ENCODE measurements at places on chromosomes 7 and 10.

DNA sequence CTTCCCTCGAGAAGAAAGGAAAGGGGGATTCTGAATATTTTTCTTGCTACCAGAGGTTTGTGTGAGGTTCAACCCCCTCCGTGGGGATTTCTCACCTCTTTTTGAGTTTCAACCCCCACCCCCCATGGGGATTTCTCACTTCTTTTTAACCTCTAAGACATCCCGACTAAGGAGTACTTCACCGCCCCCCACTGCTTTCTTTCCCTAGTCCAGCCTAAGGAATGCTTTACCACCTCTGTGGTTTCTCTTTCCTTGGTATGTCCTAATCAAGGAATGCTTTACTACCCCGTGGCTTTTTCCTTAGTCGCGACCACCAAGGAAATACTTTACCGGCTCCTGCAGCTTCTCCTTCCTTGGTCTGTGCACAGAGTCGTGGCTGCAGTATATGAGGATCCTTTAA lies 149.4 kb downstream of the LYZL1 start:
- H3K4me1 ChIP-seq: peaks cover 3% of the 10 kb centered on the region
- H3K27ac ChIP-seq: no peak overlapping the region
- H3K36me3 ChIP-seq: peaks cover 27% of the 10 kb centered on the region
- H3K27me3 ChIP-seq: no peaks in the 10 kb centered on the region
- no peak for DNase-seq

DNA sequence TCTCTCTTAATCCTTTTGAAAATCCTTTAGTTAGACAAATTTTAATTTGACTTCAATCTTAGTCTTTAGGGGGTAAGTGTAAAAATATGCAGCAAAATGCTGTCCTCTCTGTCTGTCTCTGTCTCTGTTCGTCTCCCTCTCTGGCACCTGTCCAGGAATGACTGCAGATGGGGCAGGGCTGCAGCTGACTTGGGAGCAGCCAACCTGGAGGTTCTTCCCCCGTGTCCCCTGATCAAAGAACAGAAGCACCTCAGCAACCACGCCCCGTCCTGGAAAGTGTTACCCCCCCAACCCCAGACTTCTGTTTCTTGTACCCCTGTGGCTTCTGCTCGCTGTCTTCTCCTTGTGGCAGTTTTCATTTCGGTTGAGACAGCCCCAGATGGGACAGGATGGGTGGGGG lies 141.6 kb upstream of the NPS start:
- H3K27ac ChIP-seq: no peak overlapping the region
- no peaks in the 10 kb centered on the region for H3K4me1 ChIP-seq
- no peak for DNase-seq
- no peaks in the 10 kb centered on the region for H3K36me3 ChIP-seq

DNA sequence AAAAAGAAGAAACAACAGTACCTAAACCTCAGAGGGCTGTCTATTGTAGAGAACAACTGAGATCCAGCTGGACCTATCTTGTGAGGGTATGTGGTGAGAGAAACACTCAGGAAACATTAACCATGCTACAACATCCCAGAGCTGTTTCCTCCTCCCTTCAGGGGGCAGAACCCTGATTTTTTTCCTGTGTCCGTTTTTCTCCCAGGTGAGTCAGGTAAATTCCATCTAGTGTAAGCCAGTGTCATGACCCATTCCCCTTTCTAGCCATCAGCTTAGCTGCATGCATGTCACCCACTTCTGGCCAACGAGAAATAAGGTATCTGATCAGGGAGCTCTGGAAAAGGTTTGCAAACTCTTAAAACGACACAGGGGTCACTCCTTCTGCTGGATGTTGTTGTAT lies 103.8 kb downstream of the DNMBP start:
- DNase-seq: no peak
- no peaks in the 10 kb centered on the region for H3K36me3 ChIP-seq
- H3K27me3 ChIP-seq: no peaks in the 10 kb centered on the region
- H3K27ac ChIP-seq: no peak overlapping the region
- no peak overlapping the region for H3K4me3 ChIP-seq

DNA sequence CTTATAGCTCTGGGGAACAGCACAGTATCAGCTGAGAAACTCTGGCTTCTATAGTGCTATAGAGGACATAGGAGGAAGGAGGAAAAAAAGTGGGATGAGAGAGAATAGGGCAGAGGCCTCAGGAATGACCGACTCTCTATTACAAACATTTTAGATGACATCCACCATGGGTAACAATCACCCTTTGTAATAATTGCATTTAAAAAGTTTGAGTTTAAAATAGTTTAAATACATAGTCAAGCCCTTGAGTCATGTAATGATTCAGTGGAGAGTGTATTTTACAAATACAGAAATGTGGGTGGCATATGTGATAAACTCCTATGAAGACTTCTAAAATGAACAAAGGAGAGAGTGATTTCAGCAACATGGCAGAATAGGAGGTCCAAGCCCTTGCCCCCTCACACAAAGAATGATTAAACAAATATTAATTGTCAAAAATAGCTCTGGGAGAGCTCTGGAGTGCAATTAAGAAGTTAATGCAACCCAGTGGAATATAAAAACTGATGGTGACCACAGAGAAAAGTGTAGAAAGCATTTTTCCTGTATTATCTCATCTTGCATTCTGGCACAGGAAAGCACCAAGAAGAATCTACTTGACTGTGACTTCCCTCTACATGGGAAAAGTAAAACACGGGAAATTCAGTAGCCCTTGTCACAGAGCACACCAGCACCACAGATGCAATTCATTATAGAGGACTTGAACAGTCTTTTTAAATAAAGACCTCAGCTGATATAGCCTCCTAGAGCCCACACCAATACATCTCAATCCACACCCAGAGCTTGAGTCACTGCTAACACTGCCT lies 569.0 kb upstream of the SORCS1 start:
- no peak overlapping the region for H3K27ac ChIP-seq
- no peaks in the 10 kb centered on the region for H3K36me3 ChIP-seq
- H3K27me3 ChIP-seq: no peaks in the 10 kb centered on the region

- no peak overlapping the region for H3K4me3 ChIP-seq
- H3K36me3 ChIP-seq: no peaks in the 10 kb centered on the region
- no peak overlapping the region for H3K27ac ChIP-seq
- H3K4me1 ChIP-seq: peaks cover 1% of the 10 kb centered on the region
- H3K27me3 ChIP-seq: peaks cover 25% of the 10 kb centered on the region
Observed at GRCh38 chr7:55100544-55101327, 81.9 kb downstream of the EGFR start.

DNA sequence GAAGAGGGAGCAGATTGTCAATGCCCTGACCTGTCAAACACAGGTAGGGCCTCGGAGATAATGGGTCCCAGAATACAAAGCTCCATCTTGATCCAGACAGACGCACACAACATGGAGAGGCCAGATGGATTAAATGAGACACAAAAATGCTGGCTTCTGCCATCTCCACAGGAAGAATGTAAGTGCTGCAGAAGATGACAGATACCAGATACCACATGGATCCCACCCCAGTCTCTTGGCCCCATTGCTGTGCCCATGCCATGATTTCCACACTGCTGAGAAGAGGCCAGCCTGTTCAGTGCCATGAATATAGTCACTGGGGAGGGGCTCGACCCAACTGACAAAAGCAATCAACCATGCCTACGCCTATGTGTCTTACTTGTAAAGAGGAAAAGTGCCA lies 487.9 kb downstream of the PARD3 start:
- no peaks in the 10 kb centered on the region for H3K27me3 ChIP-seq
- no peaks in the 10 kb centered on the region for H3K36me3 ChIP-seq
- no peak for DNase-seq
- H3K4me1 ChIP-seq: no peaks in the 10 kb centered on the region
- H3K27ac ChIP-seq: no peak overlapping the region
- H3K4me3 ChIP-seq: no peak overlapping the region

GRCh38 chr10:35493196-35494118 lies 111.7 kb upstream of the GJD4 start:
- H3K36me3 ChIP-seq: no peaks in the 10 kb centered on the region
- no peak for DNase-seq
- H3K4me3 ChIP-seq: no peak overlapping the region
- H3K4me1 ChIP-seq: peaks cover 14% of the 10 kb centered on the region
- H3K27me3 ChIP-seq: no peaks in the 10 kb centered on the region
- H3K27ac ChIP-seq: no peak overlapping the region

DNA sequence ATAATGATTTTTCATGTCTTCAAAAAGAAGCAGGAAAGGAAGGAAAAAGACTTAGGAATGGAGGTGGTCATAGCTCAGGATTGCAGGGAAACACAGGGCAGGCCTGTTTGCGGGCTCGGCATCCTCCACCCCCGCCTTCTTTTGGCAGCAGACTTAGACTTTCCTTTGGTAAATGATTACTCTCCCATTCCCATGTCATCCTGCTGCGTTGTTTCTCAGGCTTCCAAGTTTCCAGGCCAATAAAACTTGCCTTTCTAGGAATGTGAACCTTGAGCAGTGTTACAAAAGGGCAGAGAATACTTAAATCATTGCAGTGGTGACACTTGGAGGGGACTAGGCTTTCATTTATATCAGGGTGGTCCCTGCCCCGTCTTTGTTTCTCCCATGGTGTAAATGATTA lies 34.0 kb upstream of the DGKB start:
- H3K4me3 ChIP-seq: no peak overlapping the region
- no peak for DNase-seq
- H3K27ac ChIP-seq: no peak overlapping the region
- no peaks in the 10 kb centered on the region for H3K27me3 ChIP-seq

- H3K36me3 ChIP-seq: no peaks in the 10 kb centered on the region
- no peak for DNase-seq
- H3K27me3 ChIP-seq: peaks cover 16% of the 10 kb centered on the region
Observed at GRCh38 chr7:140655511-140656408, 15.1 kb upstream of the DENND2A start.

DNA sequence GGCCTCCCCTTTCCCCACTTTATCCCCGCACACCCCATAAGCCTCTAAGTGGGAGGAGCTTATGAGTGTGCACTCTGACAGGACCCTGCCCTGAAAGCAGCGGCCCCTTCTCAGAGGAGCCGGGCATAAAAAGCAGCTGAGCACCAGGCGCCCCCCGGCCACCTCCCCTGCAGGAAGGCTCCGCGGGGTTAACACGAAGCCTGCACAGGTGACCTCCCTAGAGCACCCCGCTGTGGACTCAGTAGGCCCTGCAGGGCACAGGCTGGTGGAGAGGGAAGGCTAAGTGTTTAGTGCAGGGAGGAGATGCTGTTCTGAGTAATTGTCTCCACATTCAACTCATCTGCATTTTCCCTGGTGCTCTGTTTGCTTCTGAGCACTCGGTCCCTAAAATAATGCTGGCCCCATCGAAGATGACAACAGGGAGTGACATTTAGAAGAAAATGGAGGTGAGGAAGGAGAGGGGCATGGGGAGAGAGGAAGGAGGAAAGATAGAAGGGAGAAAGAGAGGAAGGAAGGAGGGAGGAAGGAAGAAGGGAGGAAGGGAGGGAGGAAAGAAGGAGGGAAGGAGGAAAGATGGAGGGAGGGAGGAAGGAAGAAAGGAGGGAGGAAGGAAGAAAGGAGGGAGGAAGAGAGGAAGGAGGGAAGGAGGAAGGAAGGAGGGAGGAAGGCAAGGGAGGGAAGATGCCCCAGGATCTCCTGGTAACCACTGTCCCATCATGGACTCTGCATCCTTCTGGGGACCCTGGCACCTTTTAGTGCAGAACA lies 25.4 kb upstream of the CNPY1 start:
- no peak for DNase-seq
- H3K27ac ChIP-seq: no peak overlapping the region
- H3K27me3 ChIP-seq: peaks cover 9% of the 10 kb centered on the region
- H3K4me3 ChIP-seq: no peak overlapping the region

DNA sequence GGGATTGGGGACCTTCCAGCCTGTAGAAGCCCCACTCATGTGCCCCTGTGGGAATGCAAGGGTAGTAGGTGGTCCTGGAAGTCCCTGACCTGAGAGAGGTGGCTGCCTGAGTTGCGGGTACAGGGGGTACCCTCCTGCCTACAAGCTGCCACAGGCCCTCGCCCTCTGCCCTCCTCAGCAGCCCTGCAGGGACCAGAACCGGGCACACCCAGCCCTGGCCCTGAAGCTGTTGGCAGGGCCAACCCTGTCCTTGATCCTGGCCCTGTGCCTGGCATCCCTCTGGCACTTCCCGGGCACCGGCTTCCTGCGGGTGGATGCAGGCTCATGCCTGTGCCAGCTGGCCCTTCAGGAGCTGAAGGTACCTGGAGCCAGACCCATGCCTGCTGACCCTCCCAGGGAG lies 54.9 kb upstream of the ELN start:
- no peak for DNase-seq
- peaks cover 3% of the 10 kb centered on the region for H3K4me1 ChIP-seq
- H3K27me3 ChIP-seq: no peaks in the 10 kb centered on the region
- no peaks in the 10 kb centered on the region for H3K36me3 ChIP-seq

GRCh38 chr7:47249361-47249760 lies 332.6 kb downstream of the TNS3 start:
- no peak overlapping the region for H3K4me3 ChIP-seq
- H3K27ac ChIP-seq: no peak overlapping the region
- peaks cover 13% of the 10 kb centered on the region for H3K27me3 ChIP-seq
- DNase-seq: no peak

- H3K4me3 ChIP-seq: no peak overlapping the region
- H3K4me1 ChIP-seq: no peaks in the 10 kb centered on the region
- H3K27ac ChIP-seq: no peak overlapping the region
- H3K27me3 ChIP-seq: no peaks in the 10 kb centered on the region
- H3K36me3 ChIP-seq: peaks cover 64% of the 10 kb centered on the region
Observed at GRCh38 chr7:36630112-36630650, 94.1 kb downstream of the AOAH start.

DNA sequence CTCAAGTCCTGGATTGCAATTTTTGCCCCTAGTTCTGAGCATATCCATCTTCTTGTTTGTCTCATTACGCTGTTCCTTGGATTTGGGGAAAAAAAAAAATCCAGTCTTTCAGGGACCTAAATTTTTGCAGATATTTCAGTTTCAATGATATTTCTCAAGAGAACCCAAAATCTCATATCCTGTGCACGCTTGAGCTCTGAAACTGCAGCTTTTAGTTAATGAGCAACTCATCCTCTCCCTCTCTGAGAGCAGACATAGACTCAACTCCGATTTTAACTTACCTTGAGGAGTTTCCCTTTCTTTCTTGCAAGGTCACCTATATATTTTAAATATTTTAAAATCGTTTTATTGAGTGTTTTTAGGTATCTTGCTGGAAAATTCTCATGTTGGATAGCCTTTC lies 200.3 kb downstream of the GALNT17 start:
- DNase-seq: no peak
- no peaks in the 10 kb centered on the region for H3K4me1 ChIP-seq
- H3K27me3 ChIP-seq: no peaks in the 10 kb centered on the region
- H3K27ac ChIP-seq: no peak overlapping the region

- H3K36me3 ChIP-seq: no peaks in the 10 kb centered on the region
- H3K4me3 ChIP-seq: no peak overlapping the region
- H3K27ac ChIP-seq: no peak overlapping the region
- H3K27me3 ChIP-seq: peaks cover 39% of the 10 kb centered on the region
- H3K4me1 ChIP-seq: peaks cover 17% of the 10 kb centered on the region
Observed at GRCh38 chr10:33327751-33328150, 6.7 kb downstream of the NRP1 start.

- no peak overlapping the region for H3K27ac ChIP-seq
- no peaks in the 10 kb centered on the region for H3K27me3 ChIP-seq
- no peak for DNase-seq
Observed at GRCh38 chr7:48252995-48253394, 81.7 kb downstream of the ABCA13 start.
